ENCODE measurements at places on chromosomes 2 and 18.

DNA sequence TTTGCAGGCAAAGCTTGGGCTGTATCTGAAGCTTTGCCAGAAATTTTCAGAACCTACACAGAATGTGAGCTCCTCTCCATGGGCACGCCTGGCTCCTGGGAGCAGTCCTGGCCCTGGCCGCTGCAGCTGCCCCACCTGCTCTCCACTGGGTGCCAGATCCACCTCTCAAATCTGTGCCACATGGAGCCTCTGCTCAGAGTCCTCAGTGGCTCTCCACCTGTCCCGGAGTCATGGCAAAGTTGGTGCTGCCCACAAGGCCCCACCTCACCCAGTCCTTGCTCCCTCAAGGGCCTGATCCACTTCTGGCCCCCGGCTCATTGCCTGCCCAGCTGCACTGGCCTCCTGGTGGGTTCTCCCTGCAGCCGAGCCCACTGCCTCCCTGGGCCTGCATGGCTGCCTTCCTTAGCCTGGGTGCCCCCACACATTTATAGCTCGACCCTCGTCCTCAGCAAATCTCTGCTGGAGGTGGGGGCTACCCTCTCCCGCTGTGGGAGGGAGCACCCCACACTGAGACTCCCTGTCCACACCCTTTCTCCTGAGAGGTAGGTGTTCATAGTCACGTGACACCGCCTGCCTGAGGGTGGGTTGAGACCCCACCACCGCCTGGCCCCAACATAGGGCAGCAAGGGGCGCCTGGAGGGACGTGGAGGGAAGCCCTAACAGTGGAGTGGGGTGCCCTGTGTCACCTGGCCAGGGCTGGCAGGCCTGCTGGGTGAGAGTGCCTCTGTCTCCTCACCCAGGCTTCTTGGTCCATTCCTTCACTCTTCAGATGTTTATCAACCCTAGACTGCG is 224.1 kb downstream of the SH3RF3 start:
- no peak for DNase-seq

DNA sequence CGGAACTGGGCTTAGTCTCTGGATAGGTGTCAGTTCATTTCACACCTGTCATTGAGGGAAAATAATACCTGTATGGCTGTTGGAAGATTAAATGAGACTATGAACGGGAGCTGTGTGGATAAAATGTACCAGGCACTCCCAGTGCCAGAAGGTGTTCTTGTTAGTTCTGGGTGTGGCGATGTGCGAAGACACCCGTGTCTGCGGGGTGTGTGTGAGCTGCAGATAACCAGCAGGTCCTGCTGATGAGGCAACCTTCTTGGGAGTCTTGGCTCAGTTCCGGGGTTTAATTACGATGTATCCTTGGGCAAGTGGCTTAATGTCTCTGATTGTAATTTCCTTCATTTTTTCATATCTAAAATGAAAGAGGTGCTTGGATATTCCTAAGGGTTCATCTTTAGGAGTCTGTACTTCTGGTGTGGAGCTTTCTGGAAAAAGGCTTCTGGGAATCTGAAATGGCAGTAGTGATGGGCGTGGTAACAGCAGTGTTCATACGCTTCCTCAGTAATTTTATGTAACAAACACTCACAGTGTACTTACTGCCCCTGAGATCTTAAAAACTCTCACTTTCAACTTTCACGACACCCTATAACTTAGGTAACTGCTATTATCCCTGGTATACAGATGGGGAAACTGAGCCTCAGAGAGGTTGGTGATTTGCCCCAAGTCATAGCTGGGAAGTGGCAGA is 35.0 kb downstream of the NEDD4L start:
- DNase-seq, result no peak

DNA sequence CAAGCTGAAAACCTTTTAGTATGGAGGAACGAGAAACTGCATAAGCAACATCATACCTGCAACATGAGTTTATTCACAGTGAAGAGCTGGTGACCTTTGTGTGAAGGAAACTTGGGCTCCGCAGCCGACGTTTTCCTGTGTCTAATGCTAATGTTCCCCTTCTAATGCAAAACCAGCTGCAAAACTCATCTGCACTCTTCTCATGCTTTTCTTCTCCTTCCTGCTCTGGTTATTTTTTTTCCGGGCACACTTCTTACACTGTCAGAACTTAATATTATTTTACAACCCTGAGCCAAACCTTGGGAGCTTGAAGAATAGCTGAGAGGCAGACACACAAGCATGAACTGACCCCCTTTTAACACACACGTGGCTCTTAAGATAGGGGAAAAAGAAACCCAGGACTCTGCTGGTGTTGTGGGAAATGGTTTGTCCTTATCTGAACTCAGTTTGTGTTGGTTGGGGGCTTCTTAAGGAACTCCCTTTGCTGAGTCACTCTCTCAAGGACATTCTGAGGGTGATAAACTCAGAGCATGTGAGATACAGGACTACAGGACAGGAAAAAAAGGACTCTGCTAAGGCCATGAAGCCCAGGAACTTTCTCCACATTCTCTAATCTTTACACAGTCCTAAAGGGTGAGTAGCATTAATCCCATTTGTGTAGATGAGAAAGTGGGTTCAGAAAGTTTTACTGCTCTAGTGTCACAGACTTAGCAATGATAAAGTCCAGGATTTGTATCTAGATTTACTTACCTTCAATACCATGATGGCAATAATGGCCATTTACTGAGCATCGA is 439.3 kb upstream of the TRIB2 start:
- no peak for DNase-seq

DNA sequence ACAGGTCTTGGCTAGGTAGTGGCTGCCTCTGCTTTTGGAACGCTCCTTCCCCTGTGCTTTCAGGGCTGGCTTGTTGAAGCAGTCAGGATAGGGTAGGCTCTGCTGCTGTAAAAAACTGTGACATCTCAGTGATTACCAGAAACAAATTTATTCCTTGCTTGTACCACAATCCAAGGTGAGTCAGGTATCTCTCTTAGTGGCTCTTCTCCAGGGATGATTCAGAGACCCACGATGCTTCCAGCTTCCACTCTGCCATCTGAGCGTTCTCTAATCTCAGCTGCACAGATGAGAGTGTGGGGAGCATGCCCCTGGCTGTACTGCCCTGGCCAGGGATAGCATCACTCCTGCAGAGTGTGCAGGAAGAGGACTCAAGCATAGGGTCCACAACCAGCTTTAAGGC is 174.9 kb downstream of the VAPA start:
- no peak for DNase-seq
